ENCODE measurements at places on chromosomes 16 and 17. TPM values are rescaled to one million over a fixed set of nuclear protein-coding genes. Genes with fewer than 3 reads are reported as not detected.

GRCh38 chr16:87964049-87964659 lies 12.9 kb downstream of the BANP start:
- no peak for DNase-seq

- no peak for DNase-seq
These were observed 2.3 kb downstream of the TMEM186 start for GRCh38 chr16:8795091-8795490.

GRCh38 chr17:37130984-37131446 lies 182.3 kb downstream of the AATF start:
- no peak for DNase-seq

DNA sequence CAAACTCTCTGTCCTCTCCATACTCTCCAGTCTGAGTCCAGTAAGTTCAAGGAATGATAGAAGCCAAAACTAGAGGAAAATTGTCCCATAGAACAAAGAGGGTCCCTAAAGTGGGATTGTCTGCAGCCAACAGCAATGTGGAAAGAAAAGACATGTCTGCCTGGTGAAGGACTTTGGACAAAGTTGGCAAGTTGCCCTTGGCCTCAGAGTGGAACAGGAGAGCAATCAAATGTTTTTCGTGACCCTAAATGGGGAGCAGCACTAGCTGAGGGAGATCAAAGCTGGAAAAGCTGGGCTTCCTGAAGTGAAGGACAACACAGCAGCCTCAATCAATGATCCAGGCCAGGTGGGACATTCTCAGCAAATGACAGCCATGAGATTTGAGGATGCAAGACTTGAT lies 183.5 kb downstream of the CHD9NB start:
- no peak for DNase-seq

GRCh38 chr17:82963104-82963950 lies 116.1 kb upstream of the METRNL start:
- peak; percentile 75 for DNase-seq

DNA sequence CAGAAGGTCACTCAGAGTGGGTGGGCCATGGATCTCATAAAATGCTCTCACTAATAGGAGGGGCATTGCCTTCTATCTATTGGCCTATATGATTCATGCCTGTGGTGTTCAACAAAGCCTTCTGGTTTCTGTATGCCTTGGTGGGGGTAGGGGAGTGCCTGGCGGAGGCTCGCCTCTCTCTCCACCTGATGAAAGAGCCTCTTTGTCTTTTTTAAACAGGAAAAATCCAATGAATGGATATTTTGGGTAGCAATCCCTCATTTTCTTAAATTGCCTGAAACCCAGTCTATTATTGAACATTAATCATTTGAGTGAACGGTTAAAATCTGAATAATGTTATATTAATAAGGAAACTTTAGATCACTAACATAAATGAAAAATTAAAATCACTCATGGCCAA lies 90.6 kb downstream of the TOX3 start:
- DNase-seq: no peak

GRCh38 chr16:77043076-77043475 lies 147.9 kb upstream of the MON1B start:
- no peak for DNase-seq

GRCh38 chr16:87735270-87736007 lies 30.3 kb downstream of the KLHDC4 start:
- peak; percentile 17 for DNase-seq

DNA sequence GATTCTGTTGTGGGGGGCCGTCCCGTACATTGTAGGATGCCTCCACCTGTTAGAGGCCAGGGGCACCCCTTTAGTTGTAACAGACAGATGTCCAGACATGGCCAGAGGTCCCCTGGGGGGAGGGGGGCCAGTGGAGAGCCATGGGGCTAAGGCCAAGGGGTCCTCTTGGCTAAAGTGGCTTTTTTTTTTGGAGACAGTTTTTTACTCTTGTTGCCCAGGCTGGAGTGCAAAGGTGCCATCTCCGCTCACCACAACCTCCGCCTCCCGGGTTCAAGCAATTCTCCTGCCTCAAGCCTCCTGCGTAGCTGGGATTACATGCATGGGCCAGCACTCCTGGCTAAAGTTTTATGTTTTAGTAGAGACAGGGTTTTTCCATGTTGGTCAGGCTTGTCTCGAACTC lies 229.0 kb downstream of the CPPED1 start:
- no peak for DNase-seq

- no peak for DNase-seq
These were observed 9.8 kb downstream of the CHST6 start for GRCh38 chr16:75485230-75486013.

GRCh38 chr16:20897253-20897897 lies 2.8 kb downstream of the DCUN1D3 start:
- DNase-seq: no peak

DNA sequence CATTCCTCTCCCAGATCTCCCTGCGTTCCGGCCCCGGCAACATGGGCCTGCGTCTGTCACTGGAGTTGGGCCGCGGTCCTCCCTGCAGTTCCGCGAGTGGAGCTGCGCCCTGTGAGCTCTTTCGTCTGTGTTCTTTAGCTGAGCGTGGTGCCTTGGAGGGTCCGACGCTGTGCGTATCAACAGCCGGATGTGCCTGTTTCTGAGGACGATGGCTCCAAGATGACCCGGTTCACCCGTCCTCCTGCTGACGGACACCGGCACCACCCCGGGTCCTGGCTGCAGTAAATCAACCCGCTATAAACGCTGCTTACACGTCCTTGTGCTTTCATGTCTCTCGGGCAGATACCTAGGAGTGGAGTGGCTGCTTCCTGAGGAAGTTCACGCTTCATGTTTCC lies 44.8 kb upstream of the GNG13 start:
- no peak for DNase-seq

GRCh38 chr16:20763461-20764232 lies at the start of gene ACSM3:
ACSM3 (plus strand) TSS chr16:20764014; CDS start chr16:20770035, 6,021 bp downstream.
- DNase-seq: peak; percentile 74

DNA sequence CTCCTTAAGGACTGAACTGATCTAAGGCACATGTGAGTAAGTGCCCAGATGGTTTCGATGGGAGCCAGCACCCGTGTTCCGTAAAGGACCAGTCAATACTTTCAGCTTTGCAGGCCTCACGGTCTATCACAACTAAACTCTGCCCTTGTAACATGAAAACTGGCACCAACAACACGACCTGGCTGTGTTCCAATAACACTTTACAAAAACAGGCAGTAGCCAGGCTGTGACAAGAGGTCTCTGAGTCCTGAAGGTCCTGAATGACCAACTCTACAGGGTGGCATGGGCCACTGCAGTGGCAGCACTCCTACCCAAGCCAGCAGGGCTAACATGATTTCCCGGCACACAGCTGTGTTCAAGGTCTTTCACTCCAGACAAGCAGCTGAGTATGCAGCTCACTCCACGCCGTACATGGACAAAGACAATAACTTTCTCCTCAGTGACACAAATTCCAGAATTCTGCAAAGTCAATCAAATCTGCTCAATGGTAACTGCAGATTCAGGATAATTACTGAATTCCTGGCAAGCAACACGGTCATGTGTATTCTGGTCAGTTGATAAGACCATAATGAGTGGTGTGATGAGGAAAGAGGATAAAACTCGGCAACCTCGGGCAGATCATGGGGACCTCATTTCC lies 15.3 kb downstream of the NPLOC4 start:
- peak; percentile 73 for DNase-seq

DNA sequence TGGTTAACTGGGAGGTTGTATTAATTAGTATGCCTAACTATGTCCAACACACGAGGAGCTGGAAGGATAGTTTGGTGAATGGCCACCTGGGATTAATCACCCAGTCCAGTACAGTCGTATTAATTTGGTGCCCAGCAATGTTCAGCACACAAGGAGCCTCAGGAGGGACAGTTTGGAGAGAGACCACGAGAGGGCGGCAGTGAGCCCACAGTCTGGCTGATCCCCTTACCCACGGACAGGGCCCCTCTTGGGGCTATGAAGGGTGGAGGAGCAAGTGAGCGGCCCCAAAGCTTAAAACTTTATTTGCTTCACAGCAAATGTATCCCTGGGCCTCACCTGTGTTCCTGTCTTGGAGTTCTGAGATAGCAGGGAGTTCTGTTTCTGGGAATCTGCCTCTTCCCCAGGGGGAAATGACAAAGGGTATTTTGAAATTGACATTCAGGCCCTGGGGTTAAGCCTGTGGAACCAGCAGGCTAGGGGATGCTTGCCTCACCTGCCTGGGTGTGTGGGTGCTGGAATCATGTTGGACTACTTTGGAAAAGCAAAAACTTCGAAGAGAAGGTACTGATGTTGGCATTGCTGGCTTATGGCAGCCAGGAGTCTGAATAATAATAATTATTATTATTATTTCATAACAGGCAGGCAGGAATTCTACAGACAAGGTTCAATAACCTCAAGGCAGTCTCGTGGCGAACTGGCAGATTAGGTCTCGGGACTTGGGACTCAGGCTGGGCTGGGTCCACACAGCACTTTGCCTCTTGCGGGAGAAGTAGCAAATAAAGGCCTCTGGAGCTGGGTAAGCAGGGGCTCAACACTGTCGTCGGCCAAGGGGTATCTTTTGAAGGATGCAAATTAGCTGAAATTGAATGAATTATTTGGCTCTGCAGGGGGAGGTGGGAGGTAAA lies 227.6 kb upstream of the ASIC2 start:
- no peak for DNase-seq

GRCh38 chr17:41766135-41766534 lies 20.4 kb downstream of the JUP start:
- no peak for DNase-seq

DNA sequence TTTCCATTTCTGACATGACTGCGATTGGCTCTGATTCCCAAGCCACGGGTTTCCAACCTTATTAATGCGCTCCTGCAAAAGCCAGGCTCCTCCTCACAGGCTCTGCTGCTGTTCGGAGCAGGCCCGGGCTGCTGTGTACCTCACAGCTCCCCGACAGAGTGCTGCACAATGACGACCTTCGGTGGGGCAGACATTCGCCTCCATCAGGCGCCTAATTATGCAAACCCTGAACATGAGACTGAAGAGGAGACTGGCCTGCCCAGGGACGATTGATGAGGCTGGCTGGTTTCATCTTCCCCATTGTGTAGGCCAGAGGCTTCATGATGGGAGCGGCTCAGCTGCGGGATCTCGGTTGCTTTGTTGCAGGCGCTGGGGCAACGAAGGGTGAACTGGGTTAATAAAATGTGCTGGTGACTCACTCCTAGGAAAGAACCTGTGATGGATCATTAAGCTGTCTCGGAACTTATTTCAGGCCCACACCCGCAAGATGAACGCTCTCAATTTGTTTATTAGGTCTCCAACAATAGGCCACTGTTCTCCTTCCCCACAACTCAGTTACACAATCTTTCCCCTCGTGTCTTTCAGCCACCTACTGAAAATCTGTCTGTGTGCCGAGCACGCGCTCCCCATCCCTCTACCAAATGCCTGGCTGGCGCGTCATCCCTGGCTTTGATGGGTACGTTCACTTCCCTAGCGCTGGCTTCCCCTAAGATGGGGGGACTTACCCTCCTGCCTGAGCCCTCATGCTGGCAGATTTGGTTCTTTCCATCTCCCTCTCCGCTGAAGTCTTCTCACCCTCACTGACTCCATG lies 27.2 kb upstream of the TOB1 start:
- DNase-seq: no peak

DNA sequence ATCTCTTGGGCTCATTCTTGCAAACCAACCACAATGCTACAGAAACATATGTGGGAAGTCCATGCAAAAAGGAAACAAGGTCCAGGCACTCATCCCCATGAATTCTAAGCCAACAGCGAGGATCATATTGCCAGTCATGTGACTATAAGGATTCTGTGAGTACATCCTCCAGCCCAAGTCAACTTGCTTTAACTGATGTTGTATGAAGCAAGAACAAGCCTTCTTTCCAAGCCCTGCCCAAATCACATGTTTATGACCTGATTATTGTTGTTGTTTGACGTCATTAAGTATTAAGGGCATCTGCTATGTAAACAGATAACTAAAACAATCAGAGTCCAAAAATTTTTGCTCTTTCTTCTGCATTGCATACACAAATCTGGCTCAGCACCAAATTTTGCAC lies 78.2 kb upstream of the MON1B start:
- DNase-seq: peak; percentile 44

GRCh38 chr17:1558401-1558800 lies 4.2 kb downstream of the PITPNA start:
- no peak for DNase-seq

- DNase-seq: no peak
These were observed 125.4 kb upstream of the CA10 start for GRCh38 chr17:52283872-52284271.

DNA sequence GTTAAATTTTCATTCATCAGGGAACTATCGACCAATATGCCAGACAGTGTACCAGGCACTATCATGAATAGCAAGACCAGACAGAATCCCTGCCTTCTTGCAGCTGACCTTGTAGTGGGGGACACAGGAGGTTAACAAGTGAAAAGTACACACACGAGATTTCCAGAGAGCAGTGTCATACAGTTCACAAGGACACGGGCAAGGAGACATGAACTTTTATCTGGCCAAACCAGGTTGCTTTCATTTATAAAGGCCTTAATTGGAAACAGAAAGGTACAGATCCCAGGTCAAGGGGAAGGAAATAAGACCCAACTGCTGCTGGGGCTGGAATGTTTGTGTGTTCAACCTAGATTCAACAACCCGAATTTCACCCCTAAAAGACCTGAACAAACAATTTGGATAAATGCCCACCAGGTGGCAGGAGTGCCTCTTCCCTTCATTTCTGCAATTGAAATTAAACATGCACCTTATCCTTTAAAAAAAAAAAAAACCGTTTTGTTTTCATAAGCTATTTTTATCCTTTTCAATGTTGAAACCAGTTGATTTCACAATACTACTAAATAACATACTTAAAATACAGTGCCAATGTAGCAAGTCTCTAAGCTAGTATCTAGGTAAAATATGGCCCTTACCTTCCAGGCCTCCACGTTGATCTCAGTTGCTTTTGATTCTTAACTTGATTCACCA lies 65.9 kb downstream of the EMP2 start:
- DNase-seq: peak; percentile 41

DNA sequence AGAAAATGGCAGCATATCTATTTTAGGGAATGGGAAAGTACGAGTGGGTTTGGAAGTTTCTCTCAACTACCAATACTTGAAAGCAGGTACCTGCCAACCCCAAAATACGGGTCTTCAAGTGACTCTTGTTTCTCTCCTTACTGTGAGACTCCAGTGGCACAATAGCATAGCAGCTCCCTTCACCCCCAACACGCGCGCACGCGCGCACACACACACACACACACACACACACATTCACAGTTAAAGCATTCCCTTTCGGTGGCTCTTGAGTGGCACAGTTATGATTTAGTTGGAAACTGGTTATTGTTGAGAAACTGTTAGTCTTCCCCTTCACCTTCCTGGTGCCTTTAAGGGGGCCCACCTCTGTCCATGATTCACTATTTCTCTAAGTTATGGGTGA lies 30.0 kb upstream of the CCL2 start:
- DNase-seq: no peak

The ADAMTS18 gene
- polyA plus RNA-seq: 3.2 TPM

The RPL19 gene
- 2,041 TPM for polyA plus RNA-seq

The DHRS7C gene
- polyA plus RNA-seq: not detected

The KCNJ12 gene
- polyA plus RNA-seq: 3.4 TPM

The TRIM72 gene
- 2.5 TPM for polyA plus RNA-seq

The CTRB2 gene
- not detected for polyA plus RNA-seq

Measured in right lung (tissue), 10 donors.